ENCODE measurements at places on chromosomes 7 and 10. TPM values are rescaled to one million over a fixed set of nuclear protein-coding genes. Genes with fewer than 3 reads are reported as not detected.

DNA sequence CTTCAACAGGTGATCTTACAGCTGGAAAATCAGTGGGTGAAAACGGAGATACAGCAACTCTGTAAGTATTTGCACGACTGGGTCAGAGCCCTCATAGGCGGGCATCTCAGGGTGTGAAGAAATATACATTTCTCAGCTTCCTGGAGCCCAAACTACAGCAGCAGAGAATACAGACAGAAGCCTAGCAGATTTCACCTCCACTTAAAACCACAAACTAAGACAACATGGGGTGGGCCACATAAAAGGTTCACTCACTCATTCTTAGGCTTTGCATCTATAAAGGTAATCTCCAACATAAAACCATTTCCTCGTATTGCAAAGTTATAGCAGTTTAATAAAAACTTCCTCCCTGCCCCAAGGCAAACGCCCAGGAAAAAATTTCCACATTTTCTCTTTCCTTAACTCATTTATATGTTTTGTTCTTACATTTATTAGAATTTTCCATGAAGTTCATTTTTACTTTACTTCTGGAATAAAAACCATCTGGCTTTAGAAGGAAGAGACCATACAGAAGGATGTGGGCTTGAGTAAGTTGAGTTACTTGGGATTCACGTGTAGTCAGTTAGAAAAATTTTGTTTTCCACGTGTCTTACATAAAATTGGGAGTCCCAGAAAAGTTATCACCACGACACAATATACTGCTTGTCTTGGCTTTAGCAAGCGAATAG, 327.1 kb downstream of the FRMD4A start:
- H3K27me3 ChIP-seq = peaks cover 4% of the 10 kb centered on the region
- H3K4me3 ChIP-seq = no peak overlapping the region
- H3K36me3 ChIP-seq = no peaks in the 10 kb centered on the region
- H3K27ac ChIP-seq = no peak overlapping the region
- no peak for DNase-seq

DNA sequence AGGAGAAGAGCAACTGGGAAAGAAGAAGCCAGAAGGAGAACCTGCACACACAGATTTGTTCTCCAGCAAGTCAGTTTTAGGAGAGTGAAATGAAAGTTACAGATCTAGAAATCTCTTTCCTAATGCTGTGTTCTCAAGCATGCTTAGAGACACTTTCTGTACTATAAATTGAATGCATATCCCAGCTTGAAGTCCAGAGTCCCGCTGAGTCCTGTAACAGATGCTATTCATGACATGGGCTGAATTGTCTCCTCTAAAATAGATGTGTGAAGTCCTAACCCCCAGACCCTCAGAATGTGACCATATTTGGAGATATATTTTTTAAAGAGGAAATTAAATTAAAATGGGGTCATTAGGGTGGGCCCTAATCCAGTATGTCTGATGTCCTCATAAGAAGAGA, 46.9 kb upstream of the GJD4 start:
- H3K27me3 ChIP-seq = no peaks in the 10 kb centered on the region
- no peak for DNase-seq
- peaks cover 53% of the 10 kb centered on the region for H3K36me3 ChIP-seq
- H3K27ac ChIP-seq = no peak overlapping the region
- no peaks in the 10 kb centered on the region for H3K4me1 ChIP-seq

- H3K27ac ChIP-seq = no peak overlapping the region
- peaks cover 2% of the 10 kb centered on the region for H3K27me3 ChIP-seq
These were observed 5.1 kb upstream of the CAV2 start for GRCh38 chr7:116494472-116494871.

DNA sequence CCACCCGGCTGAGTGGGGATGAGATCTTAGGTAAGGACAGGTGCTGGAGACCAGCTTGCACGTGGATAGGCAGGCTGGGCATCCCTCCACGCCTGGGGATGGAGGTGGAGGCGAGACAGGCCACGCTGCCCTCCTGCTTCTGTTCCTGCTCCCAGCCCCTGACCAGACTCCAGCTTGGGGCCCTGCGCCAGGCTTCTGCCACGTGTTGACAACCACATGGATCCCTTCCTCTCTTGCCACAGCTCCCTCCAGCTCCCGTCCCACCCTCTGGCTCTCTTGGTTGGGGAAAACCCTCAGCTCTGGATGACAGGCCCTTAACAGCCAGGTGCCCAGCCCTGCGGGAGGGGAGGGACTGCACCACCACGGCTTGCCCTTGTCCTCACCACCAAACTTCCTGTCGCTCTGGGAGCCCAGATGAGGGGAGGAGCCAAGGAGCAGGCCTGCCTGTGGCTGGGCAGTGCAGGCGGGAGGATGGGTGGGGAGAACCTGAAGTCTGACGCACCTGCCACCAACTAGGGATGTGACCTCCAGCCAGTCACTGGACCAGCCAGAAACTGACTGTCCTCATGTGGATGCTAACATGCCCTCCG, 36.0 kb downstream of the KCNH2 start:
- no peak overlapping the region for H3K4me3 ChIP-seq
- H3K27ac ChIP-seq = no peak overlapping the region
- DNase-seq = no peak
- H3K36me3 ChIP-seq = no peaks in the 10 kb centered on the region
- H3K4me1 ChIP-seq = no peaks in the 10 kb centered on the region
- peaks cover 6% of the 10 kb centered on the region for H3K27me3 ChIP-seq

GRCh38 chr10:118423800-118424442, 81.8 kb upstream of the FAM204A start:
- no peaks in the 10 kb centered on the region for H3K36me3 ChIP-seq
- H3K4me1 ChIP-seq = no peaks in the 10 kb centered on the region
- H3K4me3 ChIP-seq = no peak overlapping the region
- no peaks in the 10 kb centered on the region for H3K27me3 ChIP-seq

DNA sequence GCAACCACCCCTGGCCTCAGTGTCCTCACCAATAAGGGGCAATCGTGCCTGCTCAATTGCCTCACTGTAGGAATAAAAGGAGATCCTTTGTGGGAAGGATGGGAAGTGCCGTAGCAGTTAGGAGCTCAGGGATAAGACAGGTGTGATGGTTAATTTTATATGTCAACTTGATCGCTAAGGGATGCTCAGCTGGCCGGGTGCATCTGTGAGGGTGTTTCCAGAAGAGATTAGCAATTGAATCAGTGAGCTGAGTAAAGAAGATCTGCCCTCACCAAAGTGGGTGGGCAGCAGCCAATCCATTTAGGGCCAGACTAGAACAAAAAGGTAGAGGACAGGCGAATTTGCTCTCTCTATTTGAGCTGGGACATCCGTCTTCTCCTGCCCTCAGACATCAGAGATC, 46.3 kb downstream of the BUB3 start:
- no peaks in the 10 kb centered on the region for H3K36me3 ChIP-seq
- no peak overlapping the region for H3K4me3 ChIP-seq
- no peak for DNase-seq
- H3K27ac ChIP-seq = no peak overlapping the region

Gene GDF10
- not detected for total RNA-seq

Gene NXPH1
- total RNA-seq = not detected
